ENCODE measurements at places on chromosomes 2 and 18. TPM values are rescaled to one million over a fixed set of nuclear protein-coding genes. Genes with fewer than 3 reads are reported as not detected.

NEDD4L gene
- 36.4 TPM for total RNA-seq

- no peak for DNase-seq
These were observed 90.1 kb upstream of the LGALSL start for GRCh38 chr2:64363848-64364247.

TPGS2 gene
- total RNA-seq = 233 TPM

DNA sequence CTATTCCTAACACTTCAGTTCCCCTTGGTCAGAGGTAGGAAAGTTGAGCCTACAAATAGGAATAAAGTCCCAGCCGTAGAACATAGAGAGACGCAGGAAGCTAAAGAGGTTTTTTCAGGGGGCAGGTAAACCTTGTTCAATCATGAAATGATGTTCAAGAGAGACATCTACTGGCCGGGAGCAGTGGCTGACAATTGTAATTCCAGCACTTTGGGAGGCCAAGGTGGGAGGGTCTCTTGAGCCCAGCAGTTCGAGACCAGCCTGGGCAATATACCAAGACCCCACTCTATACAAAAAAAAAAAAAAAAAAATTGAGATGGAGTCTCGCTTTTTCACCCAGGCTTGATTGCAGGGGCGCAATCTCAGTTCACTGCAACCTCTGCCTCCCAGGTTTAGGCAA lies 66.7 kb upstream of the DNAJC10 start:
- DNase-seq = no peak

DES gene
- total RNA-seq = not detected

DNA sequence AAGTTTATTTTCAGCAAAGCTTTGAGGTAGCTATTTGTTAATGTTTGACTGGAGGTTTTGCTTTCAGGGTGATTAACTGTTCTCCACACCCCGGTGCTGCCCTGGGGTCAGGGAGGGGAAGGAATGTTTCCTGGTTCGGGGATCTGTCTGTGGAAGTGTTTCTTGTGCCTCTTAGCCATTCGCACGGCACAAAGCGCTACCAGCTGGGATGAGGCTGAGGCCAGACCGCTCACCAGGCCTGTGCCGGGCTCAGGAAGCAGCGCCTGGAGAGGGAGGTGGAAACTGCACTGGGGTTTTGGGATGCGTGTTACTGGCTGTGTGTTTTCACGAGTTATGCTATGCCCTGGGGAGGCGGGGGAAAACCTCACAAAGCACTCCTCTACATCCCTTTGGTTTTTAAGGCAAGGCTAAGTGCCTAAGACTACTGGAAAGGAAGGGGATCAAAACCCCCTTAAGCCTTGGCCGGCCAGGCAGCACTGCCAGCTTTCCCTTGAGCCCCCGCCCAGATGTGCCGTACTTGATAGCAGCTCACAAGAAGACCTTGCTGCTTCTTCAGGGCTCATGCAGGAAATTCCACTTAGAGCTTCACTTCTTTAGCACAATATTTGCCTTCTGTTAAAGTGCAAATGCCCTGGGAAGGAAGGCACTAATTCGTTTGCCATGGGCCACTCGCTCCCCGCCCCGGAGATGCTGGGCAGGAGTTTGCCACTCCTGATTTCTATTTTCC lies 65.7 kb upstream of the CNGA3 start:
- DNase-seq = no peak

ASAP2 gene
- total RNA-seq = 71.6 TPM

- no peak for DNase-seq
These were observed 25.6 kb downstream of the GLI2 start for GRCh38 chr2:120761164-120761861.

CNNM3 gene
- total RNA-seq = 6.7 TPM

- no peak for DNase-seq
These were observed 33.3 kb downstream of the POLR1A start for GRCh38 chr2:86072271-86072858.

GRCh38 chr2:238936162-238937052 lies 88.5 kb downstream of the TWIST2 start:
- no peak for DNase-seq

DNA sequence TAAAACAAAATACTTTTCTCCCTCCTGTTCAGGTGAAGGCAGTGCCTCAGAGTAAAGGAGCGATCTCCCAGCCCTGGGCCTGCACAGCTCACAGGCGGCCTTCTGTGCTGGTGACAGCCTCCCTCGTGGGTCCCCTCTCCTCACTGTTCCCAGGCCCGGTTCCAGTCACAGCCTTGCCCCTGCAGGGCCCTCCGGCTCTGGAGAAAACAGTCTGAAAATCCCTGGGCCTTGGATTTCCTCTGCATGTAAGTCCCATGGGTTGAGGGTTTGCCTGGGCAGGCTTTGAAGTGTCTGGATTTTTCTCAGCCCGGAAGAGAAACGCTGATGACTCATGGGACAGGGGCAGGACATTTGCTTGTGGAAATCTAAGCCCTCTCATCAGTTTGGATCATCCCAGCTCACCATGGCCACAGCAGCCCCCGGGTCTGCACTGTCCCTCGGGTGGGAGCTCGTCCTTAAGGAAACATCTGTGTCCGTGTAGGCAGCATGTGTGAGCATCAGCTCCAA lies 186.1 kb upstream of the RAB12 start:
- DNase-seq = peak; percentile 4

- DNase-seq = no peak
These were observed 6.0 kb upstream of the ANKRD29 start for GRCh38 chr18:23668731-23669130.

RGPD4 gene
- not detected for total RNA-seq

LOXHD1 gene
- total RNA-seq = not detected

GRCh38 chr18:33581856-33582255 lies 3.8 kb downstream of the ASXL3 start:
- DNase-seq = no peak
